ENCODE measurements at places on chromosomes 7 and 10.

GRCh38 chr10:16916496-16916895, 99.3 kb upstream of the RSU1 start:
- DNase-seq: no peak

GRCh38 chr10:8043569-8044306, 10.8 kb upstream of the GATA3 start:
- no peak for DNase-seq

DNA sequence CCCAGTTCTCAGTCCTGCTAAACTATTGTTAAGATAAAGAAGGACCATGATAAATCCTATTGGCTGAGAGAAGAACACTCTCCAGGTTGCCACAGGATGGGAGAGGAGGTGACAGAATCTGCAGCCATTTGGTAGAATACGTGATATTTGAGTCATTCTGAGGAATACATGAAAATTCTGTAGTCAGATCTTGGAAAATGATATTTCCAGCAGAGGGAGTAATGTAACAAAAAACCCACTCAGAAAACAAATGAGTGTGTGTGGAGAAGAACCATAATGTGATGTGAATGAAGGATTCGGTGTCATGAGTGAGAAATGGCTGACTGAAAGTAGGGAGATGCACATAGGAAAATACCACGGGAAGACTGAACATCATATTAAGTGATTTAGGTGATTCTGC, 128.5 kb upstream of the PFKP start:
- DNase-seq: no peak

DNA sequence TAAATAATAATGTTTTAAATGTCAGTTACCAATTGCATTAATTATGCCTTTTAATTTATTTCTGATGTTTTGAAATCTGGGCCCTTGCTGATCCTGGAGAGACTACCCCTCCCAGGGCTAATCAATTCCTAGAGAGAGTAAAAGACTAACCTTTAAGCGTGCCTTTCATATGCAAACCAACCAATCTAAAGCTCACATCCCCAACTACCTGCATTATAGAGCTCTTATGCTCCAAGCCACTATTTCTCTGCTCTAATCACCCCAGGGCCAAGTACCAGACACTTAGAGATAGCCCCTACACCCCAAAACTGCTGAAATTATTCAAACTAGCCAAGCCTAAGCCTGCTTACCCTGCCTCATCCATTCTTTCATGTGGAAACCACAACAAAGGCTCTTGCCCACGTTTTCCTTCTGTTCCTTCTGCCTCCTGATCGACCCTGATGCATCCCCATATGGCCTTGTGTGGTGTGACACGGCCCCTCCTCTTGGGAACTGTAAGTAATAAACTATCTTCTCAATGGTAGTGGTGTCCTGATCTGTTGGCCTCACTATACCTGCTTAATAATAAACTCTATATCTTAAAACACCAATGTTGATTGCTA, 97.7 kb downstream of the HIBADH start:
- no peak for DNase-seq

GRCh38 chr7:65960351-65961074, 21.5 kb downstream of the GUSB start:
- no peak for DNase-seq

DNA sequence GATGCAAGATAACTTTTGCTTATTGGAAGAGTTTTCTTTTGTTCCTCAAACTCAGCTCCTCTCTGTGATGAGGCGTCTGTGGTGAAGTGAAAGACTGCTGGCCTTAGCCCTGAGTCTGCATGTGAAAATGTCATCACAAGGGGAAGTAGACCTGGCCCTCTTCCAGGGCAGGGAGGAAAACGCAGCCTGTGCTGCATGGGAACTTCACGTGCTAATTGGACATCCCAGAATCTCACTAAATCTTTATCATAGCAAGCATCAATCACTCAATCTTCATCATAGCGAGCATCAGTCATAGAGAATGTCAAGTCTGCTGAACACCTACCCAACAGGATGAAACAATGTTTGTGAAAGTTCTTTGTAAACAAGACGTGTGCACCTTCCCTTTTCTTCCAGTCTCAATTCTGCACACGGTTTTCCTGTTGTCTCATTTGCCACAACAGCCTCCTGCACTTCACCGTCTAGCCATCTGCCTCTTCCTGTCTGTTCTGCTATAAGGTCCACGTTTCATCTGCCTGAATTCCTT, 314.6 kb downstream of the FRMD4A start:
- no peak for DNase-seq

- no peak for DNase-seq
These were observed 228.8 kb downstream of the HDAC9 start for GRCh38 chr7:18724318-18724717.

DNA sequence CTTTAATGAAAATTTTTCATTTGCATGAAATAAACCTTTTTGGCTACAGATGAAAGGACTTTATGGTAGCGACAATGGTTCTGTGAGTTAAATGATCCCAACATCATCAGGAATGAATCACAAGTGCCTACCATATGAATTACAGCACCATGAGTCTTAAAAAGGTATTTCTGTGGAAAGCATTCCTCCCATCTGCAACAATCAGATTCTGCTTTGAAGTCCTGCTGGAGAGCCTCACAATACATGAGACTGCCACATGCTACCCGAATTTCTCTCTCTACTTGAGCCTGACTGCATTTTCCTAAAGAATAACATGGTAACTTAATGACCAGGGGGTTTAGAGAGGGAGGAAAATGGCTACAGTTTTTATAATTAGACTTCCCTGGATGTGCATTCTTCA, 190.3 kb downstream of the TWIST1 start:
- no peak for DNase-seq

DNA sequence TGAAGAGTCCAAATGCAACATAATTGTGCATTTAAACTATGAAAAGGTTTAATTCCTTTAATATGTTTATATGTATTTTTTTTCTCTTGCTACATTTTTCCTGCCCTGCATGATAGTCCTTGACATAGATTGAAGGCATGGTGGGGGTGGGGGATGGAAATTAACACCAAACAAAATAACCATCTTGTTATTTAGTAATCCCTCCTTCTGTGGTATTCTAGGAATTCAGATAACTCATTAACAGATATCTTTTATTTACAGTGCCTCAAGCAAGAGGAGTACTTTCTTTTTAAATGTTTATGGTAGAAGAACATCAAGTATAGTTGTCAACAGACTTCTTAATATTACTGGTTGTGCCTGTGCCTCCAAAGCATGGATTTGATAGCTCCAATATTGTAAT, 337.6 kb upstream of the SEMA3A start:
- DNase-seq: no peak

Data from foreskin keratinocyte (primary cell).